ENCODE measurements at places on chromosomes 11 and 22.

DNA sequence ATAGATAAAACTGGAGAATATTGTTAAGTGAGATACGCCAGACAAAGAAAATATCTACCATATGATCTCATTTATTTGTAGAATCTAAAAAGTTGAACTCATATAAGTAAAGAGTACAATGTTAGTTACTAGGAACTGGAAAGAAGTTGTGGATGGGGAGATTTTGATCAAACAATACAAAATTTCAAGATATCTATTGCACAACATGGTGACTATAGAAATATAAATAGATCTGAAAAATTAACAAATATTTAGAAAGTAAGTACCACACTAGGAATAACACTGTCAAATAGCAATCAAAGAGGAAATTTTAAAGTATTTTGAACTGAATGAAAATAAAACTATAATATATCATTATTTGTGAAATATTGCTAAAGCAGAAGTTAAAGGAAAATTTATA lies 437.2 kb downstream of the AASDHPPT start:
- DNase-seq = no peak

DNA sequence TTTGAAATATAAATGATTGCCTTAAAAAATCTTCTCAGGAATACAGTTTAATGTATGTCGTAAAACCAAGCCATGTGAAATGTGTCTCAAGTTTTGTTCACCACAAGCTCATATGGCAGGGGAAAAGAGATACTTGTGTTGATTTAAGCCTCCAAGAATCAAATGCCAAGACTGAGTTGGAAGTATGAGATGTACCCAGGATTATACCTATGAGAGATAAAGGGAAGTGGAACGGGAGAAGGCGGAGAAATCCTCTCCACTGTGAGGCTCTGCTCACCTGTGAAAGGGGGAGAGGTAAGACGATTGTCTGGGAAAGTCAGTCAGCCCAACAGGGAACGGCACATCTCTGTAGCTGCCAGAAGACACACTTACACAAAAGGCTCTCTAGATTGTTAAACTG lies 124.8 kb downstream of the TRPC6 start:
- no peak for DNase-seq

- DNase-seq = no peak
These were observed 5.8 kb downstream of the SLC1A2 start for GRCh38 chr11:35413598-35413997.

DNA sequence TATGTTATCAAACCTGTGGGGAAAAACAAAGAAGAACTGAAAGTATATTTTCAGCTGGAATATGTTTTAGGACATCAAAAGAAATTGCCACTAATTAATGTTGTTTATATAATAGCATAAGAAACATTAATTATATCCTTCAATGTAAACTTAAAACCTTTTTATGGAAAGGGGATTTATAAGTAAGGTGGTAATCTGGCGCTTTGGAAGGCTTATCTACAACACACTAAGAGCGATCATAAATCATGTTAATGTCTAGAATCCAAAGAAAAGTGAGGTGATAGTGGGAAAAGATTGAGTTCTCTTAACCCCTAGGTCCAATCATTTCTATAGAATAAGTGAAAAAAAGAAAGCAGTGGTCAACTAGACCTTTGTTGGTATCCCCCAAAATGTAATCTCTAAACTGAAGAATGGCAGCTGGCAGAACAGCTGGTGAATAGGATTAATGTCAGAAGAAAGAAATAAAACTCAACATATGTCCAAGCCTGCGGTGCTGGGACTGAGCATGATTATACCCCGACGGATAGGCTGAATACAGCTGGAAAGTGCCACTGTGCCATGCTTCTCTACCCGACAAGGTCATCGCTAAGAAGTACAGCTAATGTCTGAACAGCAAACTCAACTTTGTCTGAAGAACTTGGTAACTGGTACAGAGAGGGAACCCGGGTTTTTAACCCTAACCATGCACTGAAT lies 64.0 kb downstream of the SOX6 start:
- DNase-seq = no peak

GRCh38 chr11:15963266-15963665 lies 393.1 kb downstream of the SOX6 start:
- DNase-seq = no peak

GRCh38 chr11:94593030-94593429 lies 25.9 kb downstream of the PIWIL4 start:
- no peak for DNase-seq

DNA sequence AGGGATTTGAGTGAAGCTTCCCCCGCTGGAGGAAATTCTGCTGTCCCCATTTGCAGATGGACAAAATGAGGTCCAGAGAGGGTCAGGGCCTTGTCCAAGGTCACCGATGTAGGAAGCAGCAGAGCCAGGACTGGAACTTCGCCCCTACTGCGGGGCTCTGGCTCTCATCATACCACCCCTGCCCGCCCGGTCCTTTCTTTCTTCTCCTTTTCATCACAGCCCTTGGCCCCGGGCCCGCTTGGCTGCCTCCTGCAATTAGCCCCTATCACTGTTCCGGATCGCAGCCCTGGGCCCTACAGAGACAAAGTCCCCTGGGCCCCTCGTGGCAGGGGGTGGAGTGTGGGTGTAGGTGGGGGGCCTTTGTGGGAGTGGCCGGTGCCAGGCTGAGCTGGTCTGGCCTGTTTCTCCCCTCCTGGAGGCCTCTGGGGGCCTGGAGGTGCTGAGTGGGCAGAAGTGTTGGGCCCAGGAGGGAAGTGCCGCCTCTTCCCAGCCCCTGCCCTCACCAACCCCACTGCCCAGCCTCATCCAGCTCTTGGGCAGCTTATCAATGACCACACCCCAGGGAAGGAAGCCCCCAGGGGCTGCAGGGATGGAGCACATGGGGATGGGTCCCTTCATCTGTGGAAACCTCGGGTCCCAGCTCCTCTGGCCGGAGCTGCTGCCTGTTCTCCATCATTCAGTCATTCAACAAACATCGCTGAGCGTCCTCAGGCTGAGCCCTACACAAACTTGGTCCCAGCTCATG lies 3.4 kb downstream of the EMID1 start:
- no peak for DNase-seq

DNA sequence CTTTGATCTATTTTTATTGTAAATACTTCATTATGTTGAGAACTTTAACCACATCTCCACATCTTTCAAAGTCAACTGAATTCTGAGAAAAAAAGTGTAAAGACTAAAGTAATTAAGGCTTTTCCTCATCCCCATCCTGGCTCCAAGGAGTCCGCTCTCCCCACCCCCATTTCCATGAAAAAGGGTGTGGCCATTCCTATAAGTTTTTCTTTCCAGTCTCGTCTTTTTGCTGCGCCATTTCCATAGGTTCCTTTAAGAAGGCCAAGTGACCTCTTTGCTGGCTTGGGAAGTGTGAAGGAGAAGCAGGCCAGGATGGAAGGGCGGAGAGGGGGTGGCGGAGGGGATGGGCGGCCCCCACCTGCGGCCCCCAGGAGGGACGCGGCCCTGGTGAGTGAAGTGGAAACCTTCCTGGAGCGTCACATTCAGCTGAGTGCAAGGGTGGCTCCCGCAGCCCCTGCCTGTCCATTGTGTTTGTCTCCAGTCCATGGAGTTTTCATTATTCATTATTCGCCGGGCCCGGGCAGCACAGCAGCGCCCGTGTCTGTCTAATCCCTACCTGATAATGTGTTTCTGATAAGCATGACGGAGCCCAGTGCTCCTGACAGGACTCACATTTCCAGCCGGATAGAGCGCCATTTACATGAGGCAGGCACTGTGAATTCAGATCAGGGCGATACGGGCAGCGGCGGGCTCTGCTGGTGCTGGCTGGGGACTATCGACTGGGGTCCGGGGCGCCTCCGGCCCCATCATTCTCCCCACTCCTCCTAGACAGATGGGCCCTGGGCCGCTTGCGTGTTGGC lies 739.8 kb downstream of the OPCML start:
- DNase-seq = no peak

DNA sequence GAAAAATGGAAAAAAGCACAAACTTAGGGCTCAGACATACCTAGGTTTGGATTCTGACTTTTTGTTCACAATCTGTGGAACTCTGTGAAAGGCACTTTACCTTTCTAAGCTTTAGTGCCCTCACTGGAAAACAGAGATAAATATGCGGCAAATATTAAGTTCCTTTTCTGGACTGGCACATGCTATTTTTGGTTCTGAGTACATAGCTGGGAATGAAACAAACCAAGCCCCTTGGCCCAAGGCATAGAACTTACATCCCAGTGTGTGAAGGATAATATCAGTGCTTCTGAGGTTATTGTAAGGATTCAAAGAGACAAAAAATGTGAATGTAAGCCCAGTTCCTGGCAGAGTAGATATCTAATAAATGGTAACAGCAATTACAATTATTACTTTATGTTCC lies 227.5 kb downstream of the ADAMTS15 start:
- DNase-seq = no peak

- no peak for DNase-seq
These were observed 71.0 kb upstream of the TP53I11 start for GRCh38 chr11:45021692-45022141.

GRCh38 chr11:66579017-66579606 lies 10.7 kb upstream of the CTSF start:
- peak; percentile 49 for DNase-seq

DNA sequence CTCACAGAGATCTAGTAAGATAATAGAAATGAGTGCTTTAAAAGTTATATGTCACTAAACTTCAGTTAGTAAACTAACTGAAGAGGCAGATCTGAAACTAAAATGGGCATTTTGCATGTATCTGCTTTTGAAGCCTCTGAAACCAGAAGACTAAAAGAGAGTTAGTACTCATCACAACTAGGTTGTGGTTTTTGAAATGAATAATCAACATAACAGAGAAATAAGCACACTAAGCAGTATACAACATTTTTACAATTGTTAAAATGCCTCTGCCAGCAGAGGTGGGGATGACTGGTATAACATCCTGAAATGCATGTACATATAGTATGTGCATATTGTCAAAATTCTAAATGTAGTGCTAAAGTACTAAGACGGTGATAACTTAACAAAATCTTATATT lies 564.5 kb downstream of the DLG2 start:
- DNase-seq = no peak

- DNase-seq = no peak
These were observed 73.4 kb downstream of the LINC01488 start for GRCh38 chr11:69554849-69555248.

- no peak for DNase-seq
These were observed 8.7 kb upstream of the B4GALNT4 start for GRCh38 chr11:360326-361280.

DNA sequence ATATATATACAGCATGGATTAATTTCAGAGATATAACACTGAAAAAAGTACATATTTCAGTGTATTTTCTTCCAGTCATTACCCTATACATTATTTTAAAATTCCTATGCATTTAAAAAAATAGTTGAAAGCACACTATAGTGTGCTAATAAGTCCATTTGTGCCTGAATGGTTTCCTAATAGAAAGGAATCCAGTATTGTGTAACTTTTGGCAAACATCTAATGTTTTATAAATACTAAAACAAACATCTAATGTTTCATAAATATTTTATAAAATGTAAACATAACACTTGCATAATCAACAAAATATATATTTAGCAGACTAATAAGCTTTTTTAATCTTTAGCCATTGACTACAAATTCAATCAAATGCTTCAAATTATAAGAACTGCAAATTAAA lies 126.6 kb upstream of the FIBIN start:
- no peak for DNase-seq
